ENCODE measurements at places on chromosomes 11 and 22. TPM values are rescaled to one million over a fixed set of nuclear protein-coding genes. Genes with fewer than 3 reads are reported as not detected.

IGLL5 gene
- not detected for total RNA-seq

KRTAP5-2 gene
- not detected for total RNA-seq

TMX2 gene
- 145 TPM for total RNA-seq

OR9G1 gene
- not detected for total RNA-seq

CARD16 gene
- 0.23 TPM for total RNA-seq

DRD4 gene
- 0.21 TPM for total RNA-seq

CARD18 gene
- not detected for total RNA-seq

DERL3 gene
- total RNA-seq = 0.17 TPM

PARVG gene
- total RNA-seq = not detected

USP47 gene
- total RNA-seq = 26.9 TPM

CBLIF gene
- total RNA-seq = not detected

FAM181B gene
- 0.10 TPM for total RNA-seq

SMIM35 gene
- not detected for total RNA-seq

ART1 gene
- total RNA-seq = not detected

SLC17A6 gene
- not detected for total RNA-seq

YPEL4 gene
- total RNA-seq = 0.27 TPM

MB gene
- total RNA-seq = 6.7 TPM

WBP2NL gene
- total RNA-seq = 0.06 TPM

FXYD2 gene
- 19.3 TPM for total RNA-seq

OR52K1 gene
- not detected for total RNA-seq

HSCB gene
- total RNA-seq = 12.3 TPM

APOL6 gene
- 2.1 TPM for total RNA-seq

SYCE3 gene
- total RNA-seq = not detected

ELFN2 gene
- total RNA-seq = 10.1 TPM

Data from A549 treated with CORT108297 at 1 μM for 4 hours (cell line).